ENCODE measurements at places on chromosomes 6 and 20.

DNA sequence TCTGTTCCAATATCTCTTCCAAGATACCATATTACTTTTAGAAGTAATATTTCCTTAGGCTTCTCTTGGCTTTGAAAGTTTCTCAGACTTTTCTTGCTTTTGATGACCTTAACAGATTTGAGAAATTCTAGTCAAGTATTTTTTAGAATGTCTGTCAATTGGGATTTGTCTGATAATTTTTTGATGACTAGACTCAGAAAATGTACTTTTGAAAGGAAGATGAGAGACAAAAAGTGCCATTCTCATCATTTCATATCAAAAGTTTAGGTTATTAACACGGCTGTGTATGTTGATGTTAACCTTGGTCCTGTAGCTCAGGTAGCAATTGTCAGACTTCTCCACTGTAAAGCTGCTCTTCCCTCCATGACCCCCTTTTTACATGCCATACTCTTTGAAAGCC is 651.5 kb downstream of the EYS start:
- no peak for DNase-seq

GRCh38 chr6:68473433-68474210 is 161.5 kb upstream of the ADGRB3 start:
- peak; percentile 7 for DNase-seq

GRCh38 chr20:20369250-20370093 is 1.6 kb downstream of the INSM1 start:
- peak; percentile 33 for DNase-seq

DNA sequence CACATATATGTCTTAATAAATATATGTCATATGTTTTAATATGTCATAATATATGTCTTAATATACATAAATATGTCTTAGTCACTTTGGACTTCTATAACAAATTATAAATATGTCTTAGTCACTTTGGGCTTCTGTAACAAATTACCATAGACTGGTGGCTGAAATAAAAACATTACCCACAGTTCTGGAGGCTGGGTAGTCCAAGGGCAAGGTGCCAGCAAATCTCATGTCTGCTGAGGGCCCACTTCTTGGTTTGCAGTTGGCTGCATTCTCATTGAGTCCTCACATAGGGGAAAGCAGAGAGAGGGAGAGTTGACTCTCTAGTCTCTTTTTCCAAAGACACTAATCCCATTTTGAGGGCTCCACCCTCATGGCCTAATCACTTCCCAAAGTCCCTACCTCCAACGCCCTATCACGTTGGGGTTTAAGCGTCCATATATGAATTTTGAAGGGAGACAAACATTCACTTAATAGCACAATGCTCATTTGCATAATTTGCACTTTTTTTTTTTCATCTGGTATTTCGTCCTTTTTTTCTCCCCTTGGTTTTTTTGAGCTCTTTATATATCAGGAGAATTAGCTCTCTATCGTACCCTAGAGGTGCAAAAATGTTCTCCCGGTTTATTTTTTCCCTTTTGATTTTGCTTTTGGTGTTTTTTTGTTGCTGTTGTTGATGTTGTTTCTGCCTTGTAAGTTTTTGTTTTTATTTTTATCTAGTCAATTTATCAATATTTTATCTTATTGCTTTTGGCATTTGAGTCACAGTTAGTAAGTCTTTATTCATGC is 266.4 kb downstream of the PLCB1 start:
- DNase-seq = no peak

DNA sequence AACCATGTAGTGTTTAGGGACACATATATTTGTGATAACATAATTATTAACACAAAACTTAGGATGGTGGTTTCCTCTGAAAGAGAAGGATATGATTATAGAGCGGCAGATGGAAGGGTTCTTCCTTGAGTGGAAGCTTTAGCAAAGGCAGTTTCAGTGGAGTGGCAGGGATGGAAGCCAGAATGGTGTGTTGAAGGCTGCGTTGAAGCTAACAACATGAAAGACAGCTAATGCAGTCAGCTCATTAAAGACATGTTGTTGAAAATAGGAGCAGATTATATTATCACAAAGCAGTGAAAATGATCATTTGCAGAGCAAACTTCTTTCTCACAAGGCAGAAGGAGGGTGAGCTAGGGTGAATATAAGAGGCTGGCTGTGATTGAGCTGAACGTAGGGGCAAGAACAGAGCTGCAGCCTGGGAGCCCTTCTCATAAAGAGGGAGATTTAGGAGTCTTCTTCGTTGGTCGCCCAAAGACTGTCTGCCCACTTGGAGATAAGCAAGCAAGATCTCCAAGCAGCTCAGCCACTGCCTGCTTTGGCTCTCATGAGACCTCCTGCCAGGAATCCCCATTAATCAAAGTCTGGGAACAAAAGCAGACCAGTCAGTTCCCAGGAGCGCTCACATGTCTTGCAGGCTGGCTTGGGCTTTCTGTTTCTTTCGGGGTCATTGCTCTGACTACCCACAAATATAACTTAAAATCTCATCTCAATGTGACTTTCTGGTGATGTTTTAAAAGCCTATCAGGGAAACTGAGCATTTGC is 2.6 kb upstream of the ANKRD6 start:
- DNase-seq = no peak

- DNase-seq = no peak
Measured at GRCh38 chr6:166400181-166400580, 17.4 kb upstream of the MPC1 start.

DNA sequence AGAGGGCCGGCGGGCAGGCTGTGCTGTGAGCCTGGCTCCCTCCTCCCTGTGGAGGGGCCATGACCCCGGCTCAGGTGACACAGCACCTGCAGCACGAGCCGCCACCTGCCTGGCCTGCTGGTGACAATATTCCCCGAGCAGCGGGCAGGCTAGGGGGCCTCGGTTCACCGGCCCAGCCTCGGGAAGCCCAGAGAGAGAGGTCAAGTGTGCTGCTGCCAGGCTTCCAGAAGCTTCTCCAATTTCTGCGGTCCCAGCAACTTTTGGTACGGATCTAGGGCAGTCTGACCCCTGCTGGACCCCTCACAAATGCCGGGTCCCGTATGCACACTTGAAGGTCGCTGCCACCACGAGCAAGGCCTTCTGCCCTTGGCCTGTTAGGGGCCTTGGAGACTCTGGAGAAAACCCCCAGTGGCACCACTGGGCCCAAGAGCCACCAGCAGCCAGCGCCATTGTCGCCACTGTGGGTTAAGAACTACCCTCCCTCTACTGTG is 38.6 kb upstream of the NOL4L start:
- DNase-seq = no peak

DNA sequence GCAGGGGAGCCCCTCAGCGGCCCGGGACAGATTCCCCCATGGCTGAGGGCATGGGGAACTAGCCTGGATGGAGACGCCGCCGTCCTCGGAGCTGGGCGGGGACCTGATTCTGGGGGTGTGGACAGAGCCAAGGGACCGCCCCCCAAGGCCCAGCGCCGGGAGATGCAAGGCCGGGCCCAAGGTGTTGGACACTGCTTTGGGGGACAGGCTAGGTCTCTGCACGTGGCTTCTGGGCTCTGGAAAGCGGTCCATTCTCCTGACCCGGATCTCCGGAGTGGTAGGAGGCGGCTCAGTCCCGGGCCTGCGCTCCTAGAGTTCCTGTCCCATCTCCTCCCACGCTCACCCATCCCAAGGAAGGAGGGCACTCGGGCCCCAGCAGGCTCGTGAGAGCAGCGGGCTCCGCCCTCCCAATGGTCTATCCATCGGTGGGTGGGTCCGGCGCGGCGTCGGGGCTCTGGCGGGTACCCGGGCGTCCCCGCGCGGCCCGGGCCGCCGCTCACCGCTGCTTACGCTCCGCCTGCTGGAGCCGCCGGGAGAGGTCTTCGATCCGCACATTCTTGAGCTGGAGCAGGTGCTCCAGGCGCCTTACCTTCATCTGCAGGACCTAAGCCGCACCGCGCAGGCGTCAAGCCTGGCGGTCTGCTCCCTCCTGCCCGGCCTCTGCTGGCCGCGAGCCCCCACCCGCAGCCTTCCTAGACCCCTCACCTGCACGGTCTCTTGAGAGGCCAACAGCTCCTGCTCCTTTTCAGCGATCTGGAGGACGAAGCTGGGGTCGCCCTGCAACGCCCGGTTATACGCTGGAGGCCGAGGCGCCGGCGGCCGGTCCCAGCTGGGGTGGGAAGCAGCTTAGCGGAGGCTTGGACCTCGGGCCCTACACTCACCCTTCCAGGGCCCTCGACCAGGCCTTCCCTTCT is 3.3 kb downstream of the SPEF1 start:
- DNase-seq = peak; percentile 24

GRCh38 chr6:24099181-24099580 is 26.8 kb upstream of the NRSN1 start:
- no peak for DNase-seq

DNA sequence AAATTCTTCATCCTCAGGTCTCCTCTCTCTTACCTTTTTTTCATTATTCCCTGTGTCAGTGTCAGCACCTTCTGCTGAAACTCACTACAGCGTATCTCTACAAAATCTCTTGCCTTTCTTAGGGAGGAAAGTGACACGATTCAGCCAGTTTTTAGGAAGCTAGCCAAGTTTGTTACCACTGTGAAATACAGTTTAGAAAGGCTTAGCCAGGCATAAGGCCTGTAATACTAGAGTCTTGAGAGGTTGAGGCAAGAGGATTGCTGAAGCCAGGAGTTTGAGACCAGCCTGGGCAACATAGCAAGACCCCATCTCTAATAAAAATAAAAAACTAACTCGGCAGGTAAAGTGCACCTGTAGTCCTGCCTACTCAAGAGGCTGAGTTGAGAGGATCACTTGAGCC is 16.7 kb downstream of the TAB2 start:
- peak; percentile 80 for DNase-seq

GRCh38 chr6:34517461-34517881 is 38.7 kb downstream of the SPDEF start:
- DNase-seq = no peak

GRCh38 chr20:15071085-15071808 is 733.8 kb upstream of the FLRT3 start:
- no peak for DNase-seq

DNA sequence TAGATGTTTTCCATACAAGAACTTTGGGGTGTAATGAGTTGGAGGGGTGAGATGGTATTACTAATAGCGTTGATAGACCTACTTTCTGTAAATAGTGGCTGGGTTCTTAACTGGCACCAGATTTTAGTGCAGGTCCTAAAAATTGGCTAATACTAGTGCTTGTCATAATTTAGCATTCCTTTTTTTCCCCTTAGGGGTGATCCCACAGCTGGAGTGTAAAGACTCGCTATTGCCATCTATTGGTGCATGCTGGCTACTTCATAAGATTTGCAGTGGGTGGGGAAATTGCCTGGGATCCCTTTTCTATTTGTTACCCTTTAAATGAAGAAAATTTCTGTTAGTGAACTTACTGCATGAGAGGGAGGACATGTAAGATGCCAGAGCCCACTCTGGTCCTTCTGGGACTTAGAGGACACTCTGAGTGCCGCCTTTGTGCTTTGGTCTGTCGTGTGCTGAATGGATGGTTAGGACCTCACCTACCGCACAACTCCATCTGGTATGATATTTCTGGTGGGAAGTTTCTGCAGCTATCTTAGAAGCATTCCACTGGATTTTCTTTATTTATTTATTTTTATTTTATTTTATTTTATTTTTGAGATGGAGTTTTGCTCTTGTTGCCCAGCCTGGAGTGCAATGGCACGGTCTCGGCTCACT is 195.5 kb downstream of the JARID2 start:
- DNase-seq = peak; percentile 83

- peak; percentile 2 for DNase-seq
Measured at GRCh38 chr6:152204591-152204990, 397.1 kb downstream of the ESR1 start.

GRCh38 chr6:108720827-108721226 is 127.4 kb upstream of the ARMC2 start:
- DNase-seq = no peak

- no peak for DNase-seq
Measured at GRCh38 chr6:5334341-5334740, 73.0 kb downstream of the FARS2 start.

- DNase-seq = no peak
Measured at GRCh38 chr20:57409316-57409671, 18.1 kb downstream of the RBM38 start.

- peak; percentile 59 for DNase-seq
Measured at GRCh38 chr20:19094959-19095541, 117.4 kb upstream of the SLC24A3 start.

DNA sequence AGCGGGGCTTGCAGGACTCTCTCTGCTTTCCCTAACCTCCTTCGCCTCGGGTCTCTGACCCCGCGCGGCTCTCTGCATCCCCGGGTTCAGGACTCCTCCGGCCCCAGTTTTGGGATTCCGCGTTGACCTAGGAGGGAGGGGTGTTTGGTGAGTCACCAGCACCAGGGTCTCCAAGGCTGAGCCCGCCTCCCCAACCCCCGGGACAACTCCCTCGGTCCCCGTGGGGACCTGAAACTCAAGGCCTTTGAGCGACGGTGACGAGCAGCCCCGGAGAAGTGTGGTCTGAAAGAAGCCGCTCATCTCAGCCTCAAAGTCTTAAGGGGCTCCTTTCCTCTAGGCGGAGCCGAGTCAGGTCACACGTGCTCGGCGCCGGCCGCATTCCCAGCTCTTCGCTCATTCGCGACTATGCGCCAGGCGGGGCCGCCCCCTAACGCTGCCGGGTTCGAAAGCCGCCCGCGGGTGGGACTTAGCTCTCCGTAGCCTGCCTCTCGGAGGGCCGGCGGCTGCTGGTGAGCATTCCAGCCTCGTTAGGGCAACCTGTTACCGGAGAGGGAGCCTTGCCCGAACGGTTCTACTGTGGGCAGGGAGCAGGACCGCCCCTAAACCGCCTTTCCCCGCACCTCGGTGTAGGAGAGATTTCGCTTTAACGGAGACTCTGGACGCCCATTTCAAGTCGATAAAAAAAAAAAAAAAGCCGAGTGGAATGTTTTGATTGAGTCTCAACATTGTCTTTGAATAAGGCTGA is 3.0 kb upstream of the PRDM13 start:
- no peak for DNase-seq

DNA sequence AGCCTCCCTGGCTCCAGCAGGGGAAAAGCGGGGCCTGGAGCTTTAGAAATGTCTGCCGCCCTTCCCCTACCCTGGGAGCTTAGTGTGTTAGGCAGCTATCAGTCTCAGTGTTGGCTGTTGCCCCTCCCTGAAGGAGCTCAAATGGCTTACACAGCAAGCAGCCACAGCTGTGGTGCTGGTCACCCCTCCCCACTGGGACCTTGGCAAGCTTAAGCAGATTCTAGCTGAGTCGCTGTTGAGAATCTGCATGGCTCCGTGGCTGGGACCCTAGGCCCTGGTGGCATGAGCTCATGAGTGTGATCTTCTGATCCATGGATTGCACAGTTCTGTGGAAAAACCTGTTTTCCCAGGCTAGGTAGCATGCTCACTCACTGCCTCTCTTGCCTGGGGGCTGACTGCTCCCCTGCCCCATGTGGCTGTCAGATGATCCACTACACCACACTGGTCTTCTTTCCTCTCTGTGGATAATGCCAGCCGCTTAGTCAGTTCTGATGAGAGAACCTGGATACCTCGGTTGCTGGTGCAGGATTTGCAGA is 714.0 kb downstream of the MAFB start:
- no peak for DNase-seq

- DNase-seq = no peak
Measured at GRCh38 chr6:29200767-29201662, 30.3 kb downstream of the OR2J2 start.

Data from PC-3 (cell line).